ELR (cell line): ENCODE measurements at places on chromosomes 12 and 14.

DNA sequence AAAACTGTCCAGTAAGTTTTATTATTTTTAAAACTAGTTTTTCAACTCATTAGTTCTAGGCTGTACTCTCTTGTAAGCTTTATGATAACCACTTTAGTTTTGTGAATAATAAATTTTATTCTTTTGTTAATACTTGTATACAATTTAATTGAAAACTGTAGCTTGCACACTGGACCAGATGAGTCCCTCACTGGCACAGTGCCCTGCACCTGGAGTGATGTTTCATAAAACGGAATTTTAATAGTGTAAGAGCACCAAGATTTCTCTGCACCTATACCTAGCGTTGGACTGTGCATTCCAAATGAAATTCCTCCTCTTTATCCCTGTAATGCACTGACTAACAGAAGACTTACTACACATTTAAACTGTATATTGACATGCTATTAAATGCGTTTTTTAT lies 80.8 kb downstream of the PRIMA1 start:
- DNase-seq, result no peak

DNA sequence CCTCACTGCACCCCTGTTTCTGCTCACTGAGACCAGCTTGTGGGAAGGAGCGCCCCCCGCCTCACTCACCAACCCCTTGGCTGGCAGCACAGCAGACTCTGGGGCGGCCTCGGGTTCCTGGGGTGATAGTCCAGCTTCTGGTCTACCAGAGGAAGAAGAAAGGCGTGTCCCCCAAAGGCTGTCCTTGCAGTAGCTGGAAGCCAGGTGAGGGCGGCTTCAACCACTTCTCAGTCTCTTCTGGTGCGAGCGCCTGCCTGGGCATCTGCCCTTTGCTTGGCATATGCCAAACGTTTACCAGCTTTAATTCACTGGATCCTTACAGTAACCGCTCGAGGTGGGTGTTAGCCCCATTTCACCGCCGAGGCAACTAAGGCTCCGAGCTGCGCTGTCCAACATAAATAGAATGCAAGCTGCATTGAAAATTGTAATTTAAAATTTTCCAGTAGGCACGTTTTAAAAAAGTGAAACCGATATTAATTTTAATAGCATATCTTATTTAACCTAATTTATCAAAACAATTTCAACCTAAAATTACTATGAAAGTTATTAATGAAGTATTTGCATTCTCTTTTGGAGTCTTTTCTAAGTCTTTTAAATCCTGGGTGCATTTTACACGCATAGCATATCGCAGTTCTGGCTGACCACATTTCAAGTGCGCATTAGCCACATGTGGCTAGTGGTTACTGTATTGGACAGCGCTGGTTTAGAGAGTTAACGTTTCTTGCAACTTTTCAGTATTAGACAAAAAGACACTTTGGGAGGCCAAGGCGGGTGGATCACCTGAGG lies 872 bp downstream of the FAM177A1 start:
- peak; percentile 62 for DNase-seq

GRCh38 chr14:76926521-76927251 lies 100.5 kb downstream of the LRRC74A start:
- peak; percentile 31 for DNase-seq

- DNase-seq, result no peak
These were observed 30.5 kb downstream of the RPH3A start for GRCh38 chr12:112822056-112822455.

DNA sequence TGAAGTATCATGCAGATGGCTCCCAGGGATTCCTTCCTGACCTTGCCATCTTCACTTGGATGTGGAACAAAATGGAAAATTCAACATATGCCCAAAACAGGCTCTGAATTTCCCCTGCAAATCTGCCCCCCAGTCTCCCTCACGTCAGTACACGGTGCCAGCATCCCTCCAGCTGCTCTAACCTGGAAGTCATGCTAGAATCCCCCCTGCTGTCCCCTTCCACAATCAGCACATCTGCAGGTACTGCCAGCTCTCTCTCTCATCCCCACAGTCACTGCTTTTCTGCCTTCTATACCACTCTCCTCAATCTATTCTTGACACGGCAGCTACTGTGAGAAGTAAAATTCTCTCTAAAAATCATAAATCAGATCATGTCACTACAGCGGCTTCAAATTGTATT lies 21.6 kb downstream of the GALNT6 start:
- DNase-seq, result no peak

GRCh38 chr14:63292805-63293204 lies 25.9 kb downstream of the GPHB5 start:
- DNase-seq, result no peak

DNA sequence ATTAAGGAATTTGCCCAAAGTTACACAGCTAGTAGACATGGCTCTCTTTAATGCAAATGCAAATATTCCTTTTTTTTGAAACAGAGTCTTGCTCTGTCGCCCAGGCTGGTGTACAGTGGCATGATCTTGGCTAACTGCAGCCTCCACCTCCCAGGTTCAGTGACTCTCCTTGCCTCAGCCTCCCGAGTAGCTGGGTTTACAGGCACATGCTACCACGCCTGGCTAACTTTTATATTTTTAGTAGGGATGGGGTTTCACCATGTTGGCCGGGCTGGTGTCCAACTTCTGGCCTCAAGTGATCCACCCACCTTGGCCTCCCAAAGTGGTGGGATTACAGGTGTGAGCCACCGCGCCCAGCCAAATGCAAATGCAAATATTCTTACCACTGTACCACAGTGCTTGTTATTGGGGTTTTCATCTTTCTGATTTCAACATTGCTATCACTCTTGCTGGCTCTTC lies 24.5 kb upstream of the HIGD1C start:
- no peak for DNase-seq

DNA sequence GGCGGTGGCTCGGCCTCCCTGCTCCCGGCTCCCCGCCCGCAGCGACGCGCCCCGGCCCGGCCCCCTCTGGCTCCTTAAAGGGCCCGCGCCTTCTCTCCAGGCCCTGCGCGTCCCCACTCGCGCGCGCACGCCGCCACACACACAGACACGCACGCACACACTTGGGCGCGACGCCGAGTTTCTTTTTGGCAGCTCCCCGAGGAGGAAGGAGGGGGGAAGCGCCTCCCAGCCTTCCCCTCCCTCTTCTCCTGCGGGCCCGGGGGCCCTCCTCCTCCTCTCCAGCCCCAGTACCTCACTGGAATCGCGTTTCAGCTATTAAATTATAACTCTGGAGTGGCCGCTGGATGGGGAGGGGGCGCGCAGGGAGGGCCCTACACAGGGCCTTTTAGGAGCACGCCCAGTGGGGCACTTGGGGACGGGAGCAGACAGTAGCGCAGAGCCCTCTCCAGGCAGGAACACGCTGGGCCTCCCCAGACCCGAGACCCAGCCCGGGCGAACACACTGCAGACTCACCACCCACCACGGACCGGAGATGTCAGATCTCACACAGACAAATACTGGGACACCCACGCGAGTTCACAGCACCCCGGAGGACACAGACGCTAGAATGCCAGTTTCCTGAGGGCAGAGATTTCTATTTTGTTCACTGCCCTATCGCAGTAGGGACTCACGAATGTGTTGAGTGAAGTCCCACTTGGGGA lies 411 bp upstream of the NCOR2 start:
- peak; percentile 81 for DNase-seq

GRCh38 chr14:69154779-69155178 lies 1.9 kb upstream of the DCAF5 start:
- DNase-seq, result peak; percentile 37

GRCh38 chr14:56122301-56122700 lies 4.1 kb downstream of the PELI2 start:
- no peak for DNase-seq

- DNase-seq, result no peak
These were observed 134.8 kb upstream of the VRK1 start for GRCh38 chr14:96662116-96662970.

DNA sequence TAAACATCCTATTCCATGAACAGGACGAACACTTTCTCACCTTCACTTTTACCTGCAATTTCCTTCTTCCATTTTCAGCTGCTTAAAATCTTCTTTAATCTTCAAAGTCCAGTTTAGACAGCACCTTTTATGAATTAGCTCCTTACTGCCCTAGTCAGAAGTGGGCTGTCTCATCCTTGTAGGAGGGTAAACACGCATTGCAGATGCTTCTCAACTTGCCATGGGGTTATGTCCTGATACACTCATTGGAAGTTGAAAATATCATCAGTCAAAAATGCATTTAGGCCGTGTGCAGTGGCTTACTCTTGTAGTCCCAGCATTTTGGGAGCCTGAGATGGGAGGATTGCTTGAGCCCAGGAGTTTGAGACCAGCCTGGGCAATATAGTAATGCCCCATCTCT lies 35.2 kb downstream of the HMGA2 start:
- no peak for DNase-seq

DNA sequence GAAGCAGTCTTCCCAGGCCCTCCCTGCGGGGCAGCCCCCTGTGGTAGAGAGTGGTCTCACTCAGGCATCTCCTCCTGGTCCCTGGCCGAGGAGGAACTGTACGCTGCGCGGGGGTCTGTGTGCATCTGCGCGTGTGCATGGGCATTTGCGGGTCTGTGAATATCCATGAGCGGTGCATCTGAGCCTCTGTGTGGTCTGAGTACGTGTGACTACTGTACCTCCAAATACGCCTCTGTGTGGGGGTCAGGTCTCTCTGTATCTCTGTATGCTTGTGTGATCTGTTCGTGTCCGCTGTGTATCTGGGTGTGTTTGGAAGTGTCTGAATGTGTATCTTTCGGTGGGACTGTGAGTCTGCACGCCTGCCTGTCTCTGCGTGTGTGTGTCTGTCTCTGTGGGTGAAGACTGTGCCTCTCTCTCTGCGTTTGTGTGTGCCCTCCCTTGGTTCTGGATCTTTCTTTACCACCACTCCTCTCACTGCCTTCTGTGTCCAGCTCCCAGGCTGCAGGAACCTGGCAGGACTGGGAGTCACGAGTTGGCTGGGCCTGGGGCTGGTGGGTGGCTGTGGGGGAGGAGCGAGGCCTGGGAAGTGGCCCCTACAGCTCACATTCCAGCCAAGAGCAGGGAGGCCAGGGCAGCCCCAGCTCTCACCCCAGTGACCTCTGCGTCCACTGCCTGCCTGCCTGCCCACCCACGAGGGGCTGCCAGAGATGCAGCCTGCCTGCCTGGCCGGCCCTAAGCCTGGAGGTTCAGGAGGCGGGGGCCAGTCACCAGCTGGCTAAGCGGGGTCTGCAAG lies 1.1 kb upstream of the PGF start:
- no peak for DNase-seq

GRCh38 chr12:26277506-26278246 lies 82.3 kb downstream of the SSPN start:
- DNase-seq, result no peak
